ENCODE measurements at places on chromosomes 2 and 18.

GRCh38 chr2:201072201-201072530, 365 bp downstream of the NDUFB3 start:
- DNase-seq = no peak

DNA sequence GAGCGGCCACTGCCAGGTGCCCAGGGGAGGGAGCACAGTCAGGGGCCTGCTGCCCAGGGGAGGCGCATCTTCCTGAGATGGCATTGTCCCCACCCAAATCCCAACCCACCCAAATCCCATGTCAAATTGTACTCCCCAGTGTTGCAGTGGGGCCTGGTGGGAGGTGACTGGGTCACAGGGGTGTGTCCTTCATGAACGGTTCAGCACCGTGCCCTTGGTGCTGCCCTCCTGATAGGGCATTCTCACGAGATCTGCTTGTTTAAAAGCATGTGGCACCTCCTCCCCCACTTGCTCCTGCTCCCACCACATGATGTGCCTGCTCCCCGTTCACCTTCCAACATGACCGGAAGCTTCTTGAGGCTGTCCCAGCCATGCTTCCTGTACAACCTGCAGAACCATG, 27.6 kb downstream of the ANKMY1 start:
- DNase-seq = no peak

DNA sequence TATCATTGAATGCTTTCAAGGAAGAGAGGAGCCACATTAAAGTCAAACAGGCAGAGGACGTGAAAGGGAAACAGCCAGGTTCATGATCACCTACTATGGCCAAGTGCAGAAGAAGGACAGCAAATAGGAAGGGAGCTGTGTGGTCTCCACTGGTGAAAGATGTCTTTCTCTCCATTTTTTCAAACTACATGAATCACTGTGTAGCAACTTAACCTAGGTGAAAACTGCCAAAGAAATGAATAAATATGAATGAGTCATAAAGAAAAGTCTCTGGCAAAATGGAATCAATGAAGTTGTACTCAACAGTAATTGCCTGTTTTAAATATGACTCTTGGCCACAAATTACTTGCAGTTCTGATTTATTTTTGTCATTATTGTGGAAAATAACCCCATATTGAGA, 452.6 kb upstream of the PKDCC start:
- no peak for DNase-seq

DNA sequence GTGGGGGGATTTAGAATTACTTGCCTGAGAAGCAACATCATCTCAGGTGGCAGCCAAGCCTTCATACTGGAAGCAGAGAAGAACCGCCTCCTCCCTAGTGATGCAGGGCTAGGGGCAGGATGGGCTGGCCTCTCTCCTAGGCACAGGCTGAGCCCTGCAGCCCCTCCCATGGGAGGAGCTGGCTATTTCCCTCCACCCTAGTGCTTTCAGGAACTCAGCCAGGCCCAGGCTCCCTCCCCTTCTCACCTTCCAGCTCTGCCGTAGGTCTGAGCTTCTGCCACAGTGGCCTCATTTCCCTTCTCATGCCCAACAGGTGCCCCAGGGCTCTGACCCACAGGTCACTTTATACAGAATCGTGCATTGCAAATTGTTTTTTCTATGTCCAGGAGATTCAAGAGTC, 31.0 kb downstream of the CENPA start:
- no peak for DNase-seq

DNA sequence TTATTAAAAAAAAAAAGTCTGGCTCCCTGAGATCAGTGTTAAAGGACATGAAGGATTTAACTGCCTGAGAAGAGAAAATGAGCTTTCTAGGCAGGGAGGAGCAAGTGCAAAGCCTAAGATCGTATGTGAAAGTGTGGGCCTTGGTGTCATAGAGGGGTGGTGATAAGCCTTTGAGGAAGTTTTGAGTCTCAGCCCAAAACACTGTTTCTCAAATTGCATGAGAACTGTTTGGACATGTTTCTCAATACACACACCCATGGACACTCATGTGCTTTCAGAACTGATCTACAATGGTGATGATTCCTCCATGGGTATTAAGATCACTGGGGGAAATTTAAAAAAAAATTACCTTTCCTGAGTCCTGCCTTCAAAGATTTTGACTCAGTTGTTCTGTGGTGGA, 336.7 kb upstream of the RND3 start:
- no peak for DNase-seq

GRCh38 chr2:25829377-25829704, 48.9 kb downstream of the ASXL2 start:
- DNase-seq = no peak

DNA sequence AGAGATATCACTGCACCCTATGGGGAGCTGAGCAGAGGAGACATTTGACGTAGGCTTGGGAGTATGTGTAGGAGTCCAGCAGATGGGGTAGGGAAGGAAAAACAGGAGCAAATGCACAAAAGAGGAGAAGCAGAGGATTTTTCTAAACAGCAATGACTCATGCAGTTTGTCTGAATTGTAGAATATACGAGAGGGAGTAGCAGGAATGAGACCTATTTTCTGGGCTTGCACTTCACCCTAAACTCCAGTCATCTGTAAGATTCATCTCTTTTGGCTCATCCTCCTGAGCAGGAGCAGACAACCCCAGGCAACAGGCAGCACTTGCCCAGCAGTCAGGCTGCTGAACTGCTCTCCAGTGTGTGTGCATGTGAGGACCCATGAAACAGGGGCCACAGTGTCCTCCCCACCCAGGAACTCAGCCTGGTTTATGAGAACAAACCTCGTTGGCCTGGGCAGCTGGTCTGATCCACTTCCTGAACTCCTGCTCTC, 100.2 kb upstream of the CDC42EP3 start:
- no peak for DNase-seq

GRCh38 chr2:120861576-120862191, 126.0 kb downstream of the GLI2 start:
- no peak for DNase-seq

DNA sequence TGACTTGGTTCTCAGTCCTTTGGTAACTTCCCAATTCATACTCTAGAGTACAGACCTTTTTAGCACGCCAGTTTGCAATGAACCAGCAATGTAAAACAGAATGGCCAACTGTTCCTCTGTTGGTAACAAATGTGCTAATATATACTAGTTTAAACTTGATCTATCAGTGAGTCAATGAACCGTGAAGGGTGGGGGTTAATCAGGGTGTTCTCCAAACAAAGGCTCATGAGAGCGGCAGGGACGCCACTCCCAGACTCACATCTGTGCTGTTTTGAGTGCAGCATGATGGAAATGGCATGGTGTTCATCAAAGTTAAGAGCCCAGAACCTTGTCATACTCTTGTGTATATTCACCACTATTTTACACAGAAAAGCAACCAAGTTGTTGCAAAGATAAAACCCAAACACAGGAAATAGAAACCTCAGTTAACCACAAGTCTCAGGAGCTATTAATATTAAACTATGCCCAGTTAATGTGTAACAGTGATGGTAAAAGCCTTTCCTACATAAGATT, 70.3 kb downstream of the CERKL start:
- peak; percentile 96 for DNase-seq

DNA sequence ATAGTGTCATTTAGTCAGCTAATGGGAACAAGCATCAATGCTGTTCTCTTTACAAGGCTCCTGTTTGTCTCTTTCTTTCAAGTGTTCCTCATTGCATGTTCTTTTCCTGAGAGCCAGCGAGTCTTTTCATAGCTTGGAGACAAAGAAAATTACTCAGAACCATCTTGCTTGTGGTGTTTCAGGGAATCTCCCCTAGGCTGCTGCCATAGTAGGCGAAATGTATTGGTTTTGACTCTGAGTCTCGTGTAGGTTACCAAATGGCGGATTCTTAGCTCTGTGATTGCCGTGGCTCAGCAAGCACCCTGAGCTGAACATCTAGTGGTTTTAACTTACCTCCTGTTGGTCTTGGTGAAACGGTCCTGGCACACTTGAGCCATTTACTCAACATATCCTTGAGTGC, 68.7 kb downstream of the RHBDD1 start:
- no peak for DNase-seq

DNA sequence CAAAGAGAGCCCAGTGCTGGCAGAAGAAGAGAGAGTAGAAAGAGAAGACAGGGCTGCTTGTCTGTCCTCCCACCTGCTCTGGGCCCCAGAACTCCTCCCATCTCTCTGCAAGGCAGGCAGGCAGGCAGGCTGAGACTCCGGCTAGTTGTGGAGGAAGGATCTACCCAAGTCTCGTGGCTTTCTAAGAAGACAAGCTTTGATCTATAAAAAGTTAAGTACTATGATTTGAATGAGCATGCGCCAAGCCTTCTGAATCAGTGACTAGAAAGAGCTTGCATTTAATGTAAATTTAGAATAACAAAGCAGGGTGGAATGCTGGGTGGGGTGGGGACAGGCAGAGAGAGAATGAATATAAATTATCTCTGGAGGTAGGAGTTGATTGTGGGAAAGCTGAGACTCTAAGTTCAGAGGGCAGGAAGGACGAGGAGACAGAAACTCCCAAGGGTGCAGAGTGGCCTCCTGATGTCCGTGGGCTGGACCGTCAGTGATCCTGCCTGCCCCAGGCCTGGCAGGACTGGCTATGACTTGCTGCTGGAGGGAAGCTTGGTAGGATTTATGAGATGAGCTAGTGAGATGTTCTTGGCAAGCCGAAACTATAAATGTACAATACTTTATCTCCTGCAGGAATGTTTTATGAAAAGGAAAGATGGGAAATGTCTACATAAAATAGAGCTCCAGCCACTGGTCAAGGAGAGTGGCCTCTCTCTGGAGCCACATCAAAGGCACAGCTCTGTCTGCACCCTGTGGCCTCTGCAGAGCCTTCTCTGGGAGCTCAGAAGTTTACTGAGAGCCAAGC, 447.5 kb downstream of the TNS1 start:
- no peak for DNase-seq

- DNase-seq = no peak
Observed at GRCh38 chr18:79819064-79819967, 21.6 kb downstream of the KCNG2 start.

- no peak for DNase-seq
Observed at GRCh38 chr2:46297546-46298271, 502 bp downstream of the EPAS1 start.

GRCh38 chr2:15271276-15271675, 289.9 kb downstream of the NBAS start:
- no peak for DNase-seq

- DNase-seq = no peak
Observed at GRCh38 chr2:12389344-12390045, 327.2 kb upstream of the TRIB2 start.

- no peak for DNase-seq
Observed at GRCh38 chr2:40480596-40480995, 28.7 kb upstream of the SLC8A1 start.
